ENCODE measurements at places on chromosomes 7 and 10.

DNA sequence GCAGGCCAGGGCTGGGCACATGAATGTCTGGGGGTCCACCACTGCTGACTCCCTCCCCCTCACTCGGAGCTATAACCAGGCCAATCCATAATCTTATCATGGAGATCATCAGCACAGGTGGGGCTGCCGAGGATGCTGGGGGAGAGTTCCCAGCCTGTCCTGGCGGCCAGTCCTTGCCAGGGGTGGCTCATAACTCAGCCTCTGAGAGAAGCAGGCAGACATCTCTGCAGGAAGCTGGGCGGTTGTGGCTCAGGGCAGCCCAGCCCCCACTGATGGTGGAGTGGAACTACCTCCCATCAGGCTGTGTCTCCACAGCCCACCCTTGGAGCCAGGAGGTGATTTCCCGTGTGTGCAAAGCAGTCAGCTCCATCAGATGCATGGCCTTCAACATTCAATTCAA is 109.4 kb upstream of the ZNF92 start:
- DNase-seq, result no peak

GRCh38 chr7:24685708-24686107 is 71.6 kb downstream of the GSDME start:
- DNase-seq, result no peak

GRCh38 chr7:108253275-108254044 is 123.3 kb upstream of the LAMB4 start:
- DNase-seq, result no peak

DNA sequence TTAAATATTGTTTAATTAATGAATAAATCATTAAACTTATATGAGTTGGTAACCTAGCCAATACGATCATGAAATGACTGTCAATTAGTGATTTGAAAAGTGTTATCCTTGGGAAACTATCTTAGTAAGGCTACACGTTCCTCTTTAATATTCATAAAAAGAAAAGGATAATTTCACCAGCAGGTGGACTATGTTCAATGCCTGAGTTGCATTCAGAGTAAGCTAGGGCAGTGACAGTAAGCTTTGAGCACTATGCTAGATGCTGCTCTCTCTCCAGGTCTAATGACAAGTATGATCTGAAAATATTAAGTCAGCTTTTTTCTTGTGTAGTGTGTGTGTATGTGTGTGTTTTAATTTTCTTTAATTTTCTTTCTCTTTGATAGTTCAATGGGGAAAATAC is 486.3 kb upstream of the PCDH15 start:
- DNase-seq, result no peak

- DNase-seq, result no peak
Observed at GRCh38 chr7:55288070-55288824, 76.9 kb upstream of the LANCL2 start.

DNA sequence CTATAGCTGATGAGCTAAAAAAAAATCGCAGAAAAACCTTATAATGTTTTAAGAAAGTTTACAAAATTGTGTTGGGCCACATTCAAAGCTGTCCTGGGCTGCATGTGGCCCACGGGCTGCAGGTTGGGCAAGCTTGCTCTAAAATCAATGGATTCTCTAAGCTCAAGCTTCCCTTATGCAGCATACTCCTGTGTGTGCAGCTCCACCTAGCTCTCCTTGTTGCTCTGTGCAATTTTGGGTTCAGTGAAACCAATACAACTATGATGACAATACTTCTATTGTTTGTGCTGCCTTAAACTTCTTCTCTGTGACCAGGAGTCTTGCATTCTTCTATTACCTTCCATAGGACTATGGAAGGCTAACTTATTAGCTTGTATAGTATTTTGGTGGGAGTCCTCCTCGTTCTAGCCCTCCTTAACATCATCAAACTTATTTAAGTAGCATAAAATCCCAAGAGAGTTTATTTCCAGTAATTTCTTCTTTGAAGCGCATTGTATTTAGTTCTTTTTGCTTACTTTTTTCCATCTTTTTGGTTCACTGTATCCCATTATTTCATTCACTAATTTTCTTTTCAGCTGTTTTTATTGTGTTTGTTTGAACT is 170.9 kb upstream of the SMIM30 start:
- DNase-seq, result no peak

- no peak for DNase-seq
Observed at GRCh38 chr7:84857336-84857735, 329.5 kb downstream of the SEMA3D start.

DNA sequence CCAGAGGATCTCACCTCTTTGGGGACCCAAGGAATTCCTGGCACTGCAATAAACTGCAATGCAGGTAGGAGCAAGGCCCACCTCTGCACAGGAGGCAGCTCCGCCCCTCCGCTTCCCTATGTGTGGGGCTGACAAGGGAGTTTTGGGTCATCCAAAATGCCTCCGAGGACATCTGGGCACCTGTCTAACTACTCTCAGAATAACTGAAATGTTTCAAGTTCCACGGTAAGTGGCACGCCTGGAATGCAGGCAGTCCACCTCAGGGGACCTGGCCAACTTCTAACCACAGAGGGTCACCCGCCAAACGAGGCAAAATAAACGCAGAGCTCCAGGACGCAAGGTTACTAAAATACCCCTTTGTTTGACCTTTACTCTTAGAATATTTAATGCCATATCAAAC is 102.5 kb downstream of the FGFR2 start:
- no peak for DNase-seq

Measured in lower leg skin (tissue), 4 donors.